Anterior cingulate cortex (tissue), 58 donors: ENCODE measurements at places on chromosomes 2 and 18.

DNA sequence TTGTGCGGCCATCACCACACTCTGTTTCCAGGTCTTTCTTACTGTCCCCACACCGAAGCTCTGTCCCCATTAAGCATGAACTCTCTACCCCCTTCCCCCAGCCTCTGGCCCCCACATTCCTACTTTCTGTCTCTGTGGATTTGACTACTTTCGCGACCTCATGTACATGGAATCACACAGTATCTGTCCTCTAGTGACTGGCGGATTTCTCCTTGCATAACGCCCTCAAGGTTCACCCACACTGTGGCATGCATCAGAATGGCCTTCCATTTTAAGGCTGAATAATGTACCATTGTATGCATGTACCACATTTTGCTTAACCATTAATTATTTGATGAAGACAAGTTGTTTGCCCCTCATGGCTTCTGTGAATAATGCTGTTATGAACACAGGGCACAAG, 467.6 kb upstream of the HS6ST1 start:
- no peak for DNase-seq

- no peak for DNase-seq
Measured at GRCh38 chr2:168997794-168998193, 33.3 kb downstream of the ABCB11 start.

DNA sequence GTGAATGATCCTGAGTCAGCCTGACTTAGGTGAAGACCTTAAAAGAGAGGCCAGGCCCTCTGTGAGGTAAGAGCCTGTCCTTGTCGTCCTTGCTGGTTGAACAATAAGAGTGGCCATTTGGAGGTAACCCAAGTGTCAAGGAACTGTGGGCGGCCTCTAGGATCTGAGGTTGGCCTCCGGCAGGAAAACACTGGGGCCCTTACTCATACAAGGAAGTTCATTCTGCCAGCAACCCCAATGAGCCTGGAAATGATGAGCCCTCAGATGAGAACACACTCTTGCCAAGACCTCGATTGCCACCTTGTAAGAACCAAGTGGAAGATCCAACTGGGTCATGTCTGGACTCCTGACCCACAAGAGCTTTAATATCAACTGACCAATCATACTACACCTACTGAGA, 95.5 kb upstream of the LRATD1 start:
- DNase-seq, result no peak

GRCh38 chr2:231244382-231245248, 46.2 kb downstream of the ARMC9 start:
- no peak for DNase-seq

DNA sequence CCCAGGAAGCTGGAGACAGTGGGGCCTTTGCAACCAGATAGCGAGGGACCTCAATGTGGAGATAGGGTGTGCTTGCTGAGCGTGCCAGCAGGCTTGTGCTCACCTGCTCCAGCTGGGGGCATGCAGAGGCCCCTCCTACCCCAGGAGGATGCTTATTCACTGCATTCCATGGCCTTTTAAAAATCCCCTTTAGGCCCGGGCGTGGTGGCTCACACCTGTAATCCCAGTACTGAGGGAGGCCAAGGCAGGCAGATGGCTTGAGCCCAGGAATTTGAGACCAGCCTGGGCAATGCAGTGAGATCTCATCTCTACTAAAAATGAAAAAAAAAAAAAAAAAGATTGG, 54.5 kb downstream of the ODC1 start:
- no peak for DNase-seq

DNA sequence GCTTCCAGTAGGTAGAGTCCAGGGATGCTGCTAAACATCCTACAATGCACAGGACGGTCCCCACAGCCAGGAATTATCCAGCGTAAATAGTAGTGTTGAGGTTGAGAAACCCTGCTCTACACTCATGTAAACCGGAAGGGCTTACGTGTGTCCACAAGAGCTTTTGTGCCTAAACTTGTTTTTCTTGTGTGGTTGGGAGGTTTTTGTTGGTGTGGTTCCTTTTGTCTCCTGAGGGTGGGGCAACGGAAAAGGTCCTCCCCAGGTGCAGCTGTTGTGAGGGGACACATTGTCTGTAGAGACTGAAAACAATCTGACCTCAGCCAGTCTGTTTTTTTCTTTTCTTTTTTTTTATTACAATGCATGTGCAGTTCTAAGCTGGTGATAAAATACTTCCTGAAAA, 72.7 kb upstream of the MGAT5 start:
- no peak for DNase-seq

DNA sequence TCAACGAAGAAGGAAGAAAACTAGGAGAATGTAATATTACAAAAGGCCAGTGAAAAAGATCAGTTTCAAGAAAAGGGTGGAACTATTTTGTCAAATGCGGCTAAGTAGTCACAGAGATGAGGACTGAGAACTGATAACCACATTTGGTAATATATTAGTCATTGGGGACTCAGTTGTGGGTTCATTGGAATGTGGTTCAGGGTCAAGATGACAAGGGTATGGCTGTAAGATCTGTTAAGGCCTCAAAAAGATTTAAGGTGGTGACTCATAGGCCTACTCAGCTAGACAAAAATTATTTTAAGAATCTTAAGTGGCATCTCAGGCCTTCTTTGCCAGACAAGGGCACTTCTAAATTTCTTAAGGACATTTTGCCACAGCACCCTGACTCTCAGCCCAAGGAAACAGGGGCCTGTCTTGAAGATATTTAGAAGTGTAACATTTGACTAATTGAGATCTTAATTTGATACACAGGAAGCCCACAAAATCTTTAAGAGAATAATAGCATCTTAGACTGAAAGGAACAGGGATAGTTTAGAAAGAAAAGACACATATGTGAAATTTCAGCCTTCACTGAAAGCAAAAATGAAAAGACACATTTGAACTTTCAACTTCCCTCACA, 81.3 kb downstream of the STRADB start:
- no peak for DNase-seq

DNA sequence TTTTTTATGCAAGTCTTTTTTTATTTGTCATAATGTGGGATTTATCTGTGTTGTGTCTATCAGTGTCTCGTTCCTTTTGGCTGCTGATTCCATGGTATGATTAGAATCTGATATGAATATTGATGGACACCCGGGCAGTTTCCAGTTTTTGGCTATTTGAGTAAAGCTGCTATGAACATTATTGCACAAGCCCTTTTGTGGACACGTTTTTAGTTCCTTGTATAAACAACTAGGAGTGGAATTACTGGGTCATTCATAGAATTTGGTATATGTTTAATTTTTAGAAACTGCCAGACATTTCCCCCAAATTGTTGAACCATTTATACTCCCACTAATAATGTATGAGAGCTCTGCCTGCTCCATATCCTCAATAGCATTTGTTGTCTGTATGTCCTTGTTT, 26.6 kb downstream of the HK2 start:
- no peak for DNase-seq

- no peak for DNase-seq
Measured at GRCh38 chr2:238965371-238966071, 117.6 kb downstream of the TWIST2 start.

- DNase-seq, result no peak
Measured at GRCh38 chr2:19670303-19670702, 231.5 kb downstream of the TTC32 start.

DNA sequence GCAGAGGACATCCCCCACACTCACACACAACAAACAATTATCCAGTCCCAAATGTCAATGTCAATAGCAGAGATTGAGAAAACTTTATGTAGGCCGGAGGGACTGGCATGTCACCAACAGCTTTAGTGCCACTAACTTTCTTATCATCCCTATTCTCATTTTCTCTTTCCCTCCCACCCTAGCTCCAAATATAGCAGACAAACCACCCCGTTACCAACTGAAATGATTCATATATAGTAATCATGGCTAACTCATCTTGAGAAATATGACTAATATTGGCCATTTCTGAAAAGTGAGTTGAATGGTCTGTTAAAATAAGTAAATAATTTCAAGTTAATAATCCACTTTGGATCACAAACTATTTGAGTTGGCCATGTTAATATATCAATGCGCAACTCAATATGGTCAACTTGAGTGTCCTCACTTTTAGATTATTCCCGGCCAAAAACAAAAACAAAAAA, 242.1 kb upstream of the RND3 start:
- DNase-seq, result no peak

DNA sequence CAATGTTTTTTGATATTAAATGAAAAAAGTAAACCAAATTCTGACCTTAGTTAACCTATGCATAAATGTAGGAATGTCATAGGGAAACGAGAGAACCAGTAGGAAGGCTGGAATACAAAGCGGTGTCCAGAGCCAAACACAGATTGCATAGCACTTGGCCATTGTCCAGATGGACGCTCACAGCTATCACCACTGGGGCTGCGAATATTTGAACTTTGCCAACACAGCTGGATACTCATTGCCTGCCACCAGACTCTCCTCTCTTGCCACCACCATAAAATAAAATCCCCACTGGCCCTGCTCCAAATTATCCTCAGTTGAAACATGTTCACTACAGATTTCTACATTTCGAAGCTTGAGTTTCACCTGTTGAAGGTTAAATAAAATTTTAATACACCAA, 159.3 kb upstream of the GULP1 start:
- no peak for DNase-seq

DNA sequence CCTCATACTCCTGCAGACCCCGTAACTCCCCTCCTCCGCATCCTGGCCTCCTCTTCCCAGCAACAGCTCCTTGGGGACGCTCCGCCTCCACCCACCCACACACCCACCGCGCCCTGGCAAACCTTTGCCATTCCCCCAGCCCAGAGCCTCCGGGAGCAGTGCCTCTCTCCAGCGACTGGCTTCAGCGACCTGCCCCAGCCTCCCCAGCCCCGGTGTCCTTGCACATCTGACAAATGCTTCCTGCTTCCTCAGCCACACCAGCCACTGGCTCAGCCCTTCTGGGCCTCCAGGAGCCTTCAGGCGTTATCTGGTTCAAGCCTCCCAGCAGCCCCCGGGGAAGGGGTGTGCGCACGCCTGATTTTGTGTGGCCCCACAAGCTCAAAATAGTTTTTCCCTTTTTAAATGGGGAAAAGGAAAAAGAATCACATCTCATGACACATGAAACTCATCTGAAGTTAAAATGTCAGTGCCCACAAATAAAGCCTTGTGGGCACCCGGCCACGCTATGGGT, 14.2 kb downstream of the ESPNL start:
- no peak for DNase-seq

GRCh38 chr2:176293334-176293733, 24.1 kb downstream of the MTX2 start:
- no peak for DNase-seq

GRCh38 chr2:32009516-32010256, 1.1 kb downstream of the MEMO1 start:
- DNase-seq, result peak; percentile 23

- no peak for DNase-seq
Measured at GRCh38 chr2:187054501-187055319, 205.7 kb upstream of the ZSWIM2 start.

DNA sequence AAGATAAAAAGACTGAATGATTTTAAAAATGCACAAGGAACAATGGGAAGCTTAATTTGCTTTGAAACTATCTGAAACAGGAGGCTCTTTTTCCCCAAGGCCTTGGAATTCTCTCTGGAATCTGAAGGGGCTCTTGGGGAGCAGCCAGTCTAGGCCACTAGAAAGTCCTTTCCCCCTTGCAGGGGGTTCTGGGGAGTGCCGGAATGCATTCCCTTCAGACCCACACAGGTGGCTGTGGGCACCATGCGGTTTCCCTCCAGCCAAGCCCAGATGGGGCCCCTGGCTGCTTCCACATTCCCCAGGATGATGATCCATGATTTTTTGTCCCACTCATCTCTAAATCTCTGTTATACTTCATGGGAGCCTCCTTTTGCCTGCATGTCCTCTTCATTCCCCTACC, 10.7 kb downstream of the GPR45 start:
- DNase-seq, result no peak

DNA sequence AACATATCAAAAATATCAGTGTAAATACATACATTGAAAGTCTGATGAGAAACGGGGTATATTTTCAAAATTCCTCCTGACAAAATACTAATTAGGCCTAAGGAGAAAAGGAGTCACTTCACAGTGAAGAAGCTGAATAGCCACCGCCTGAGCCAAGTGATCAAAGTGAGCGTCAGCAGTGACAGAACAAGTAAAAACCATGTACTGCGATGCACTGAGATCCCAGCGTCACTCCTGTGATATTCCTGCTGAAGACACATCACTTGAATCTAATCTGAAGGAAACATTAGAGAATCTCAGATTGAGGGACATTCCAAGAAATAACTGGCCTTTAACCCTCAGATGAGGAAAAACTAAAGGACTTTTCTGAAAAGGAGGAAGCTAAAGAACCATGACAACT, 285.3 kb downstream of the EN1 start:
- DNase-seq, result no peak

GRCh38 chr2:15561574-15562344, 625 bp upstream of the NBAS start:
- DNase-seq, result no peak

DNA sequence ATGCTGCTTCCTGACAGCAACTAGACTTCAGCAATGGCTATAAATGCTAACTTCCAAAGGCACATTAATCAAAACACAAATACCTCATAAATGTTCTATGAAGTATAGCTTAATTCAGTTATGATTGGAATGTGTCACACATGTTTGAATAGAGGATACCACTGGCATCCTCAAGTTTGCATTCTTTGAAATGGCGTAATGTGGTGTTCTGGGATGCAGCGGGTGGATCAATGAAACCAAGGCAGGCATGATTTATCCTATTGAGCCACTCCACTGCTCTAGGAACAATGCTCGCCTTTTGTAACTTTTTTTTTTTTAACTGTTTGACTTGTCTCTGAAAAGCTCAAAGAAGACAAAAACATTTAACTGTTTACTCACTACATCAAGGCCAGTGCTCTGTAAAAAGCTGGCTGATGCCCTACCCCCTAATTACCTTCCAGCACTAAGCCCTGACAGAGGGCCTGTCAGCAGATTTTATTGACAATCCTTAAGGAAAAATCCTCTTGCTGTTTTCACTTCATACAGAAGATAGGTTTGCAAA, 278.8 kb upstream of the SESTD1 start:
- DNase-seq, result no peak

DNA sequence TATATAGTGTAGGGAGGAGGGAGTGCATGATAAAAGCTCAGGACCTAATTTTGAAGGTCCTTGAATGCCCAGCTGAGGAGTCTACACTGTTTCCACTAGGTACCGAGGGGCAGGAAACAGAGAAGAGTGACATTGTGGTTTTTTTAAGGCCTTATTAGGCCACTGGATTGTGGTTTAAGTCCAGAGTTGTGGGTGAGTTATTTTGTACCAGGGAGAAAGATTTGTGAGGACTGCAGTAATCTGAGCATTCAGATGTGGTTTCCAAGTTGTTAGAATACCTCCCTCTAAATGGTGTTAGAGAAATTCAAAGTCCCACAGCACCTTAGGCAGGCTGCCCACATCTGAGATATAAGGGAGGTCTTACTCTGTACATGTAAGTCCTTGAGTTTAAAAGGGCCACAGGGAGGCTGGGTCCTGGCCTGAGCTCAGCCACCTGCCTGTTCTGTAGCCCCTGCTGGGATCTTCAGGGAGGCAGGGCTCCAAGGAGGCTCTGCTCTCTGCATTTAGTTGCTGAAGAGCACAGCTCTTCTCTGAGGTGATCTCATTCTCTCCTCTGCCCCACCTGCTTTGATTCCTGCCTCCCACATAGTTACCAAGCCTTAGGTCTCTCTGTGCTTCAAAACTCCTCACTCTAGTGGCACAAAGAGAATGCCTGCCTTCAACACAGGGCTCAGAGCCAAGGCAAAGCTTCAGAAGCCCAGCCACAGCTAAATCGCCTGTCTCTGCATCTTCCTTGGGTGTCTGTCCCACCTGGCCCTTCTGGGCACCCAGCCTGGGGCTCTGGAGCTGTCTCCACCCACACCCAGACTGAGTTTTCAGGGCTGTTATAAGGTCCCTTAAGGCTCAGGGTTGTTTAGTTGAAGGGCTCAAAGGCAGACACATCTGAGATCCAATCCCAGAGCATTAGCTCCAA, 88.1 kb downstream of the VSNL1 start:
- DNase-seq, result no peak
